Cardiac fibroblast (primary cell): ENCODE measurements at places on chromosomes 7 and 10.

- DNase-seq, result no peak
Observed at GRCh38 chr7:21920936-21921335, 24.8 kb downstream of the CDCA7L start.

- peak; percentile 13 for DNase-seq
Observed at GRCh38 chr7:149125189-149125862, 798 bp downstream of the ZNF425 start.

DNA sequence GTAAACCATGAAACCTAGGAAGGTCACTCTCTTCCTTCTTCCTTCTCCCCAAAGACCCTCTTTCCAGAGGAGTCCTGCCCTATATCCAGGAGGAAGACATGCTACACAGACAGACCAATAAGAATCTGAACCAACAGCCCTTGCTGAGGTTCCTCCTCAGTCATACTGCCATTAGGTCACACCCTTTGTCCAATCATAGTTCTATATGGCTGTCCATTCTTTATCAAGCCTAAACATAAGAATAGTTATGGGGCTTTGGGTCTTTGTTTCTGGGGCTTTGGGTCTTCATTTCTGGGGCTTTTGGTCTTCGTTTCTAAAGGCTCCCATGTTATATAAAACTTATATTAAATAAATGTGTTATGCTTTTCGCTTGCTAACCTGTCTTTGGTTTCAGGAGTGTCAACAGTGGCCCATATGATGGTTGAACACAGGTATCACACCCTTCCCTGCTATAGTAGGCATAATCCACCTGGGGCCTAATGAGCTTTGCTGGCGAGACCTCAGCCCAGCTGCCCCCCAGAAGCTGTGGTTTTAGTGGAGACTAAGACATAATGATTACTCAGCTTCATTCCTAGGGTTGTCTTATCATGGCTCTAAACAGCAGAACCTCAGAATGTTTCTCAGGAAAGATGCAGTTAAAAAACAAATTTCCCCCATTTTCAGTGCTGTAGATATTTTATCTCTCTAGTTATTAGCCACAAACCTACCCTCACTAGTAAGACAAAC, 91.6 kb downstream of the ELMO1 start:
- no peak for DNase-seq

- DNase-seq, result no peak
Observed at GRCh38 chr10:34413214-34413613, 401.9 kb downstream of the PARD3 start.

DNA sequence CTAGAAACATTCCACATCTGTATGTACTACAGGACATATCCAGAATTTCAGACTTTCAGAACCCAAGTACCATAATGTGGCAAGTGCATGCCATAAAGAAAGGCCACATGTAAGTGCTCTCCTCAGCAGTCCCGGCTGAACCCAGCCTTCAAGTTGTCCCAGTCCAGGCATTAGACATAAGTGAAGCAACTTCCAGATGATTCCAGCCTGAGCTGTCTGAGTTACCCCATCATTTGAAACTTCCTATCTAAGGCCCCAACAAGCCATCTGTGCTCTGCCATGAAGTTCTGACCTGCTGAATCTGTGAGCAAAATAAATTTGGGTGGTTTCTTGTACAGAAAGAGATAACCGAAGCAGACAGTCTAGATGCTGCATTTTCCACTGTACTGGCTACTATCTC, 218.8 kb downstream of the IPMK start:
- peak; percentile 28 for DNase-seq

DNA sequence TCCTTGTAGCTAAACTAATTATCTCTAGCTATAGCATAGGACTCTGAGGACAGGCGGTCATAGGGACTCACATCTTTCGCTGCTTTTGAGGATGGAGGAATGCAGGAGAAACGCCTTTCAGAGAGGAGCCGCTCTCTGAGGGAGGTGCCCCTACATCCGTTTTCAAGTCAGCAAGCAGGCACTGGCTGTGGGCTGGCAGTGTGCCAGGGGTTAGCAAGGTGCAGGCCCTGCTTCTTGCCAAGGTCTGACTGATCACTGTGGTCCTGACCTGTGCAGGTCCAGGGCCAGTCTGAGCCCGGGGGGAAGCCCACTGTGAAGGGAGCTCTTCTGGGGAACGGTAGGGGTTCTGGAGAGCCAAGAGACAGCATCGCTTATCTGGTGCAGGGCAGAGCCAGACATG, 89.4 kb downstream of the SH3PXD2A start:
- DNase-seq, result no peak

GRCh38 chr10:126240483-126240882, 147.8 kb downstream of the ADAM12 start:
- no peak for DNase-seq

DNA sequence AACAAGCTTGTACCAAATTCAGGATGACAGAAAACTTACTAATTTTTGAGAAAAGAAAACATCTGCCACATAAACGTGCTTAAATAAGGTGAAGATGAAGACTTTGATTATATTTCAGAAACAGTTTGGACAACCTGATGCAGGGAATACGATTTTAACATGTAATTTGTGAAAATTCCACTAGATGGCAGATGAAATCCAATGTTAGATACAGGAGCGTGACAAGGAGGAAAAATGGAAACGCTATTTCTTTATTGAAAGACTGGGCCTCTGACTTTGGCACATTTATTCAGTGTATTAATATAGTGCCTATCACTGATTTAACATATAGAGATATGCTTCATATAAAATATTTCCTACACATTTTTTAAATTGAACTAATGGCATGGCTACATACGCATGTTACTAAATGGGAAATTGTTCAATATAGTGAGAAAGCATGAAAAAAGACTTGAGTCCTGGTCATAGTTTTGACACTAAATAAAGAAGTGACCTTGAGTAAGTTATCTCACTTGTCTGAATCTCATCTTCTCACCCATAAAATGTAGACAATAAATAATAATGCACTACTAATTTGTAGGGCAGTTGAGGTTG, 60.7 kb downstream of the CD36 start:
- peak; percentile 71 for DNase-seq

GRCh38 chr7:141369422-141369821, 181.8 kb upstream of the AGK start:
- DNase-seq, result no peak

- no peak for DNase-seq
Observed at GRCh38 chr7:159000859-159001435, 143.7 kb downstream of the VIPR2 start.

DNA sequence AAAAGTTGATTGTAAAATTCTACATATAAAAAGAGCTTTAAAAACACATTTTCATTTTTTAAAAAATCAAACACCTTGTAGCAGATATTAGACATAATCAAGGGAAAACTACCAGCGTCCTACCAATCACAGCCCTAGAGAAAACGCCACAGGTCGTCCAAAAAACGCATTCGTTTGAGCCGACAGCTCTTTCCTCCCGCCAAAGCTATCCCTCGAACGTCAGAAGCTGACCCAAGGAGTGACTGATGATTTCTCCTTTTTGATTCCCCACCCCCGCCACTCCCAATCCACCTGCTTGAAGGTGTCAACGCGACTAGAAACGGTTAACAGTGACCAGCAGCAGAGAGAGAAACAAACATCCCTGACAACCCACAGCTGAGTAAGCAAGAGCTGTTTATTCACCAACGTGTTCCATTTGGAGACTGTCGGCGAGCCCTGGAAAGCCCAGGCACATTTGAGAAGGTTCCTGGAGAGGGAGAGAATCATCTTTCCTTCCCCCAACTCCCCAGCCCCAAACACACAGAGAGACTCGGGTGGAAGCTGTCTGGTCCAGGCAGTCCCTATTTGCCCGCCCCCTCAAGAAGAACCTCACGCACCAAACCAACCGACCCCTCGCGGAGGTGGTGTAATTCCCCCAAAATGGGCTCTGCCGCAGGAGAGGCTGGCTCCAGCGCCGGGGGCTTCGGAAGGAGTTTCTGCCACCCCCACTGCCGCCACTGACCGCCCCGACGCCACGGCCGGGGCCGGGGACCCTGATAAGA, 622 bp downstream of the CPEB3 start:
- peak; percentile 52 for DNase-seq

DNA sequence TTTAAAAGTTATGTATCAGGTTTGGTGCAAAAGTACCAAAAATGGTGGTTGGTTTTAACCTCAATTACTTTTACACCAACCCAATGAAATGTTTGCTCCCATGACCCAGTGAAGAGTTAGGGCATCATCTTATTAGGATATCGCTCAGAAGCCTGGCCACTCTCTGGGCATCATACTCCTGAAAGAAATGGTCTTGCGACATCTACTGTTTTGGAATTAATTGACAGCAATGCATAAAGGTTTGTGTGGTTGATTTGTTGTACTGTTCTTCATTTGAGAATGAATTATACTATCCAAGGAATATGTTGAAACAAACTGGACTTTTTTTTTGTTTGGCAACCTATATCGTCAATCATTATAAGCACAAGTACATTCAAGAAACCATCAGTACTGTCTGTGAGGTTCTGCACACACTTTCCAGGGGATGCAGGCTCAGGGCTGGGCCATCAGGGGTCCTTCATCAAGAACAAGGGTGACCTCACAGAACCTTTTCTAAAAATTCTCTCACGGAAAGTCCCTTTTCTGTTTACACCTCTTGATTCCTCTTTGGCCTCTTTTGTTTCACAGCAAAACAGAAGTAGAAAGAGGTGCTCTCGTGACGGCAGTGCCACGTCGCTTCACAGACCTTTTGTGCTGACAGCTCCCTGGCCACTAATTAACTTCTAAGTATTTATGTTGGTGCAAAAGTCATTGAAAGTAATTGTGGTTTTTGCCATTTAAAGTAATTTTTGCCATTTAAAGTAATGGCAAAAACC, 117.2 kb upstream of the KLF6 start:
- DNase-seq, result peak; percentile 35

GRCh38 chr10:63054889-63055611, 78.1 kb upstream of the NRBF2 start:
- DNase-seq, result peak; percentile 36
